ENCODE measurements at places on chromosomes 2 and 18. TPM values are rescaled to one million over a fixed set of nuclear protein-coding genes. Genes with fewer than 3 reads are reported as not detected.

DNA sequence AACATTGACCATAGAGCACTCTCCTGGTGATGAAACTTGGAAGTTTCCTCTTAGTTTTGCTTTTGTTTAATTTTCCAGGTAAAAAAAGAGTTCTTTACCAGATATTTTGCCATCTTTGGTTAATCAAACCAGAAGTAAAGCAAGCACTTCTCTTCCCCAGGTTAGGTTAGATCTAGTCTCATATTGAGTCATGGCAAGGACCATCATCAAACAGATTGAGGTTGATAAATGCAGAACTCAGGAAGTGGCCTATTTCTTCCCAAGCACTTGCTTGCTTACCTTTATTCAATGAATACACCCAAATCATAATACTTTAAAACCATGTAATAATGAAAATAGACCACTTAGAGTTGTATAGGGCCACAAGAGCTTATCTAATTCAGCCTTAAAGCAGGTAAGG, 23.4 kb downstream of the DNAH6 start:
- DNase-seq: no peak

- DNase-seq: no peak
These were observed 49.7 kb downstream of the RABL2A start for GRCh38 chr2:113676623-113677266.

- DNase-seq: no peak
These were observed 27.8 kb upstream of the CACNB4 start for GRCh38 chr2:152126664-152127063.

- DNase-seq: no peak
These were observed 72.4 kb downstream of the ID2 start for GRCh38 chr2:8754106-8754776.

DNA sequence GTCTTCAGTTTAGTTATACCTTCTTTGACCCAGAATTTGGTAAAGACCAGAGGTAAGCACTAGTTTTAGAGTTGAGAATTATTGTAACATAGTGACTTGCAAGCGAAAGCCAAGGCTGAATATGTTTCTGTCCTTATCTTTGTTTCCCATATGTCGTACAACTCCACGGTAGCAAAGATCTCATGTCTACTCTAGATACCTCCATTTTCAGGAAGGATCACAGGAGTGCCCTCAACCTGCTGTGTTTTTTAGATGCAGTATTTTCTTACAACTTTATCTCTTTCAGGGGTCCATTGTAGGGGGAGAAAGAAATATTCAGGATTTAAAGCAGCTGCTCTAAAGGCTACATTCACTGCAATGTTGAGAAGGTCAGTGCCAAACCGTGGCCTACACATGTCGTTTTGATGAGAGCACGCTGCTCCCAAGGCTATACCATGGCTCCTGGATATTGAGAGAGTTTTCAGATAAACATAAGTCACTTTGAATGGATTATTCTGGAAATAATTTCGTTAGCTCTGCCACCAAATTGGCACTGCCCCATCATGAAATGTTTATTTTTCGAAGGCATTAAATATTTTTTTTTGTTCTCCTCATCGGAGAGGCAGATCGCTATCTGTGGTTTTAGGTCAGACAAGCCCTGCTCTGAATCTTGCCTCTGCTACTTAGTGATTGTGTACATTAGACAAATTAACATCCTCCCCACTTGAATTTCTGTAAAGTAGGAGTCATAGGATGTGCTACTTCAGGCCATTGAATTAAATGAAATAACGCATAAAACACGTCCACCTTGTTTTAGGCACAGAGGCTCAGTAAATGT, 2.1 kb downstream of the RHBDD1 start:
- DNase-seq: no peak

GRCh38 chr18:75297731-75298130, 87.1 kb downstream of the TSHZ1 start:
- no peak for DNase-seq

GRCh38 chr2:132618734-132619133, 51.3 kb downstream of the LYPD1 start:
- DNase-seq: no peak

- no peak for DNase-seq
These were observed 144.2 kb upstream of the DLGAP1 start for GRCh38 chr18:4599312-4599711.

- DNase-seq: no peak
These were observed 65.8 kb downstream of the CD8B2 start for GRCh38 chr2:106552921-106553320.

- DNase-seq: no peak
These were observed 290.5 kb upstream of the KYNU start for GRCh38 chr2:142586693-142587580.

GRCh38 chr2:10059016-10059351, 15.6 kb downstream of the KLF11 start:
- no peak for DNase-seq

- DNase-seq: no peak
These were observed 52.2 kb upstream of the GALNT13 start for GRCh38 chr2:153819501-153819900.

DNA sequence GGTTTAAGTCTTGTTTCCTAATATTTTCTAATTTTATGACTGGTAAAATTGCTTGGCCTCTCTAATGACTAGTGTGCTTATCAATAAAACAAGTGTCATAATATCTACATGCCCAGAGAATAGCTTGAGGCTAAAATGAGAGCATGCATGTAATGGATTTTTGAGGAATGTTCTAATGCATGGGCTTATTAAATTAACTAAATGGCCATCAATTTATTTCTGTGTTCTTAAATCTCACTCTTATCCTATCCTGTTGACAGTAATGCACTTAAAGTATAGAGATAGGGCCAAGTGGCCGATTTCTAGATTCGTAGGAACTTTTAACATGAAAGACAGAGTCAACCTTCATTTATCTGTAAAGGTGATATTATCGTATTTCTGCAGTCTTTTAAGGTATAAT, 252.4 kb upstream of the COL3A1 start:
- no peak for DNase-seq

DNA sequence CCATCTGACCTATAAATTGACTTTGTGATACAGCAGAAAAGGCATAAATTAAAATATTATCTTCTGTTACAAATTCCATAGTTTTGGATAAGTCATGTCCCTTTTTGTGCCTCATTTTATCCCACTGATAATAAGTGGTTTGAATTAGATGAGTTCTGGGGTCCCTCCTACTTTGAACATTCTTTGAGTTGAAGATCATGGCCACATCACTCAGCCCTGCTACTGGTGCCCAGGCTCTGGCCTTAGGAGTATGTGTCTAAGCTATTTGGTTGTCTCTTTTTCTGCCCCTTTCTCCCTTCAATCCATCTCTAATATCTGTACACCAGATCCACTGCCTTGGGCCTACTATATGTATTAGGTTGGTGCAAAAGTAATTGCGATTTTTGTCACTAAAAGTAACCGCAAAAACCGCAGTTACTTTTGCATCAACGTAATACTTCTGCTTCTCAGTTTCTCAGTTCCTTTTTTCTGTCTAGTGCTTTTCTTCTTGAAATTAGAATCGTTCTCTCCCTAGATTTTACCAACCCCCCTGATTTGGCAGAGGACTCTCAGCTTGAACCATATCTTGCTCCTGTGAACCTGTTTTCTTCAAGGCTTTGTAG, 362.5 kb upstream of the TNP1 start:
- DNase-seq: no peak

- peak; percentile 5 for DNase-seq
These were observed 147.0 kb upstream of the ID2 start for GRCh38 chr2:8534729-8535468.

GRCh38 chr2:214774108-214774507, 35.4 kb downstream of the BARD1 start:
- no peak for DNase-seq

DNA sequence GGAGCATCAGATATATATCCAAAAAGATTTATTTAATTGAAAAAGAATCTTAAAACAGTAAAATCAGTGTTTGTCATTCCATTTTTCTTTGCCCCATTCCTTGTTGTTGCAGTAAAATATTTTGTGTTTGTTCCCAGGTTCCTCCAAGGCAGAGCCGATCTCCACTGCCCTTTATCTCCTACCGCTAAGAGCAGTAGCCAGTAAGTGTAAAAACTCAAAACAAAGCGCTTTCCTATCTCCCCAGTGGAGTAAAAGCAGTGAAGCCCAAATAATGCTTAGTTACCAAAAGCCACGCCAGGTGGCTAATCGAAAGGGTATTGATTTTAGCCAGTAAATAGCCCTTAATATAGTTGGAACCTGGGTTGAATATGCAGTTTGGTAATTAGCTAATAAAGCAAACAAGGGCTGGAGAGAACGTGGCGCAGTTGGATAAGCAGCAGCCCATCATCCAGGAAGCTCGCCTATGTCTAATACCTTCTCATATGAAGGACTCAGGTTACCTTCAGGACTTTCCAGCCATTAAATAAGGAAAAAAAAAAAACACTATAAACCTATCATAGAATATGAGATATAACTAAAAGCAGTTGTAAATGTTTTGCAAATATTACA, 12.4 kb upstream of the GPD2 start:
- no peak for DNase-seq

DNA sequence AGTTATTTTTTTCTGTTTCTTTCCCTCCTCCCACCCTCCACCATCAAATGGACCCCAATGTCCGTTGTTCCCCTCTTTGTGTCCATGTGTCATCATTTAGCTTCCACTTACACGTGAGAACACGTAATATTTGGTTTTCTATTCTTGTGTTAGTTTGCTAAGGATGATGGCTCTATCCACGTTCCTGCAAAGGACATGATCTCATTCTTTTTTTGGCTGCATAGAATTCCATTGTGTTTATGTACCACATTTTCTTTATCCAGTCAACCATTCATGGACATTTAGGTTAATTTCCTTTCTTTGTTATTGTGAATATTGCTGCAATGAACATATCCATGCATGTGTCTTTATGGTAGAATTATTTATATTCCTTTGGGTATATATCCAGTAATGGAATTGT, 91.3 kb upstream of the TNP1 start:
- no peak for DNase-seq

- no peak for DNase-seq
These were observed 731.7 kb upstream of the ID2 start for GRCh38 chr2:7950035-7950612.

DNA sequence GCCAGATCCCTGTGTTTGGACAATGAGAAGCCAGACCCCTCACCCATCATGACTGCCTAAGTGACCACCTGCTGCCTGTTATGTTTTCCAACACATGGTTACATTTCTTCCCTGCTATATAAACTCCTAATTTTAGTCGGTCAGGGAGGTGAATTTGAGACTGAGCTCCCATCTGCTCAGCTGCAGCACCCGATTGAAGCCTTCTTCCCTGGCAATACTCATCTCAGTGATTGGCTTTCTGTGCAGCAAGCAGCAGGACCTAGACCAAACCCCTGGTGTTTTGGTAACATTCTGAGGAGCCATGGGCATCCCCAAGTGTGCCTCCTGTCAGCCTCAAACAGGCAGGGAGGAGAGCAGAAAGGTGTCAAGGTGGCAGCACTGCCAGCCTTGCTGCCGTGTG, 141.2 kb downstream of the CD8B2 start:
- DNase-seq: no peak

GRCh38 chr18:35511833-35512232, 14.1 kb upstream of the INO80C start:
- no peak for DNase-seq

- no peak for DNase-seq
These were observed 160.2 kb upstream of the NCK2 start for GRCh38 chr2:105584435-105585010.

GRCh38 chr2:189485146-189485545, 43.9 kb downstream of the WDR75 start:
- no peak for DNase-seq

SIX3 gene
- total RNA-seq: not detected

MEIS1 gene
- total RNA-seq: not detected

HOXD12 gene
- total RNA-seq: not detected

GNLY gene
- total RNA-seq: 22.8 TPM

REEP1 gene
- total RNA-seq: 0.15 TPM

FABP1 gene
- total RNA-seq: not detected

CACNB4 gene
- total RNA-seq: 0.19 TPM

DGKD gene
- total RNA-seq: 46.4 TPM

ANKRD44 gene
- 123 TPM for total RNA-seq

LCT gene
- total RNA-seq: 0.05 TPM

MSTN gene
- not detected for total RNA-seq

SAG gene
- 1.3 TPM for total RNA-seq

KCMF1 gene
- total RNA-seq: 94.1 TPM

UGT1A3 gene
- total RNA-seq: not detected

COPS8 gene
- 61.1 TPM for total RNA-seq

SKOR2 gene
- total RNA-seq: not detected

UGT1A5 gene
- not detected for total RNA-seq
